Suppressor macrophage treated with lipopolysaccharide for 1 hour (primary cell): ENCODE measurements at places on chromosomes 5 and 9.

DNA sequence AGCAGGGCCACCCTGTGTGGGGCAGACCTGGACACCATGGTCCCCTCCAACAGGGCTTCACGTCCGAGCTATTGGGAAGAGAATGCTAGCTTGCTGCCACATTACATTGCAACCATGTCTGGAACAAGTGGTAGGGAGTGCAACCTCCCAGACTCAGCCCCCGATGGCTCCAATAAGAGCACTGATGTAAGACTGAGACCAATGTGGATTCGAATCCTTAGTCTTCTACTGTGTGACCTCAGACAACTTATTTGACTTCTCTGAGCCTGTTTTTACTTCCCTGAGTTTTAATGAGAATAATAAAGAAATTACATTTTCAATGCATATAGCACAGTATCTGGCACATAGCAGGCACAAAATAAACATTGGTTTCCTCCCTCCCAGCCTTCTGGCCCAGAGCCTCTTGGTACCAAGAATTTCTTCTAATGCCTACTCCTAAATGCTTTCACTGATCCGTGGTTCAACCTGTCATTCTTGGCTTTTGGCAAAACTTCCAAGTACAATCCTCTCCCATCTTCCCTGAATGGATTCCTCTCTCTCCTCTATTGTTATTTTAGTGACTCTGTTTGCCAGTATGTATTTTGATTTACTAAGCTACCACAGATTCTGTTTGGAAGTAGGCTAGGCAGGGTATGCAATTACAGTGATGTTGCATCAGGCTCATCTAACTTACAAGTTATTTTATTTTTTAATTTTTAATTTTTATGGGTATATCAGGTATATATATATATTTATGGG lies 34.6 kb upstream of the COL15A1 start:
- no peak for DNase-seq

- DNase-seq: no peak
Observed at GRCh38 chr9:78595200-78595945, 298.4 kb downstream of the PSAT1 start.

DNA sequence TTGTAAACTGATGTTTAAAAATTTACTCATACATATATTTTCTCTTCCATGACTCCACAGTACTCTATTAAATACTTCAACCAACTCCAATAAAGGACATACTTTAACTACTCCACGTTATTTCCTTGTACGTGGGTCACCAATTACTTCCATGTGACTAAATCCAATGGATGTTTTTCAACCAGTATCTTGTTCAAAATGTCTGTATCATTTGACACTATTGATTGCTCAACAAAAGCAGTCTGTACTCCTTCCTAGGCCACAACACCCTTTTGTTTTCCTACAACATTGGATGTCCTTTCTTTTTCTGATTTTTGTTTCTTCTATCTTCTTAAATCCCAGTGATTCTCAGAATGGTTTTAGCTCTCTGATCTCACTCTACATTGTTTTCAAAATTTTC lies 943.7 kb downstream of the EFNA5 start:
- DNase-seq: no peak

DNA sequence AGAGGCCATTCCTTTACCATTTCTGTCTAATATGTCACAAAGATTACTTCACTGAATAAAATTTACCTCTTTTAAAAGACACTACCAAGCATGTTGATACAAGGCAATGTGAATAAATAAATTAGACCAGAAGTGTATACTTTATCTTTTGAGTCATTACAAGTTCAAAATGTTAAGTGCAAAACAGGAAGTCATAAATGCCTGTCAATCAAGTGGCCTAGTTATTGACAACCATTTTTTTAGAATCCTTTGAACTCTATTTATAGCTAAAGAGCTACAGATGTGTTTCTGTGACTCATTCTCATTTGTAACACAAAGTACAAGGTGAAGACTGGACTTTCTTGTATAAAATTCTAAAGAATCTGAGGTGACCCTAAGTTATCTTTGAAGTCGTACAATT lies 602.7 kb upstream of the SEMA6A start:
- DNase-seq: no peak

- DNase-seq: no peak
Observed at GRCh38 chr9:4614627-4615026, 47.5 kb upstream of the PLPP6 start.

DNA sequence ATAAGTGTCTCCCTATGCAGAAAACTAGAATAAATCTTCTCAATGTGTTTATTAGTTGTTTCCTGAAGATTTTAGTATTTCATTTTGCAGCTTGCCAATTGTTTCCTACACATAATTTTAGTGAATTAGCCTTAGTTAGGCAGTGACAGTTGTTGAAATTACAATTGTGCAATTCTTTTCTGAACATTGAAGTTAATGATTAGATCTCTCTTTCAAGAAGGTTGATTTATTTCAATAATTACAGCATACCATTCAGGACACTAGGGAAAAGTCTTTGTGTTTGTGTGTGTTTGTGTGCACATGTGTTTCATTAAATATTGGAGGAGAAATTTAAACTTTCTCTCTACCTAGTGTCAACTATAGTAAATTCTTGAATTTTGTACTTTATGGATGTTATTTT lies 199.6 kb upstream of the MPDZ start:
- DNase-seq: no peak

- DNase-seq: no peak
Observed at GRCh38 chr9:72978744-72979143, 25.9 kb upstream of the ALDH1A1 start.

- DNase-seq: no peak
Observed at GRCh38 chr9:106639873-106640568, 222.9 kb upstream of the ZNF462 start.

DNA sequence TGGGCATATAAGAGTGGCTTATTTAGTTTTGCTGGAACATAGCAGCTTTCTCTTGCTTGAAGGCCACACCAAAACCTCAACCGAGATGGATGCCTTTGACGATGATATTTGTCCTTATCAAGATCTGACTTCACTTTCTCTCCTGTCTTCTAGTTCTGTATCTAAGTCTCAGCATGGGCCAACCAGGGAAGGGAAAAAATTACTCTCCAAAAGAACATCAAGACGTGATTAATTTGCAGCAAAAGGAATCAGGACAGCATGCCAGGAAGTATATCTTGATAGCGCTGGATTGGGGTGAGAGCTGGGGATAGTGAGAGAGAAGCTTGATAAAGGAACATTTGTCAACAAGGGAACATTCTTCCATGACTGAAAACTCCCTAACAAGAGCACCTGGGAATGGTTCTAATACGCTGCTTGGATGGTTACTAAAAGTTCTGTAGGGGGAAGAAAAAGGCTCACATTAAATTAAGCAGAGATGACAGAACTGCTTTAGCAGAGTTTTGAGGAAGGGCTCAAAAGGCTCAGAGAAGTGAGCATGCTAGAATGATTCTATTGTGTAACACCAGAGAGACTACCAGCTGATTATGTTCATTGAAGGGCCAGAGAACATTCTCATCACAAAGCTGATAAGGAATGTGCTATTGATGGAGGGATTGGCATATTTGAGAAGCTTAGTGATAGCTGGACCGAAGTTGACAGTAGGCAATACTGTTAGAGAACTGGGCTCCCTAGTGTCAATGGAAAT lies 21.6 kb upstream of the ANXA1 start:
- no peak for DNase-seq

- no peak for DNase-seq
Observed at GRCh38 chr5:82661462-82661861, 383.3 kb upstream of the RPS23 start.
